Right ventricle myocardium superior (tissue), 1 donor: ENCODE measurements at places on chromosomes 7 and 10. TPM values are rescaled to one million over a fixed set of nuclear protein-coding genes. Genes with fewer than 3 reads are reported as not detected.

- no peak for DNase-seq
These were observed 1.7 kb downstream of the ADAMTS14 start for GRCh38 chr10:70673929-70674559.

- DNase-seq, result no peak
These were observed 6.4 kb upstream of the RALA start for GRCh38 chr7:39617005-39617404.

DNA sequence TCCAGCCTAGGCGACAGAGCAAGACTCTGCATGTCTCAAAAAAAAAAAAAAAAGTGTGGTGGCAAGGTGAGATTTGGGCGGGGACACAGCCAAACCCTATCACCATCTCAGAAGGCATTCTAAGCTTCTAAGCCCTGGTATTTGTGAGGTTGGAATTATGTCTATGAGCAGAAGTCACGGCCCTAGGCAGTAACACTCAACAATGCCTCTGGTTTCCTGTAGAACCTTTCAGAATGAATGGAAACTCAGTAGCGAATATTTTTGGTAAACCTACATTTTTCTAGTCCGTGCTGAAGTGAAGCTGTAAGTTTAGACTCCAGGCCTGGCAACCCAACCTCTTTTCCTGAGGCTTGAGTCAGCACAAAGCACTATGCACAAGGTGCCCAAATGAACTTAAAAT is 88.3 kb downstream of the FAM107B start:
- no peak for DNase-seq

GRCh38 chr7:98758157-98758556 is 111.7 kb downstream of the TMEM130 start:
- no peak for DNase-seq

DNA sequence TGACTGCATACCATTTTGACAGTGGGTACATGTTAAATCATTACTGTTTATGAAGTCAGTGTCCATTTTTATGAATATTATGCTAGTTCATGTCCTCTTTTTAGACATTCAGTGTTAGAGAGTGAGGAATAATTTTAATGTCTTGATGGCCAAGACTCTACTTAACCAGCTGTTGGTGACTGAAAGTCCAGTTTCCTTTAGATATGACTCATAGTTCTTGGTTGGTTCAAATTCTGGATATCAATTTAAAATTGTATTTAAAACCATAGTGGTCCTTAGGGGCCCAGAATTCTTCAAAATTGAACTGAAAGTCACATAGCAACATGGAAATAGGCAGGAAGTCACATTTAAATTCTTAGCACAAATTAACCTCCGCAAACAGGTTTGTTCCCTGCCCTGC is 196.5 kb upstream of the PRPS1L1 start:
- no peak for DNase-seq

DNA sequence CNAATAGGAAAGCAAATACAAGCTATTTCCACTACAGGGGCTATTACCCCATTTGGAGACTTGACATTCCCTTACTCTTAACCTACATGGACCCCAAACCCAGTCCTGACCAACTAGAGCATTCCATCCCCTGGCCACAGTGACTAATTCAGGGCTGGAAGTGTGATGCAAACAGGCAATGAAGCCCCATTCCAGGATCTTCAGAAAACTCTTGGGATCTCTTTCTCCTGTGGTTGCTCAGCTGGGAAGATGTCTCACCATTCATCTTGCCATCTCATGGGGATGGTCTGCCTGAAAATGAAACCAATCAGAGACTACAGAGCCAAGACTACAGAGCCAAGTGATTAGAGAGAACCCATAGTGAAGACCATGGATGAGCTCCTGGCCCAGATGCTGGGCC is 206.2 kb downstream of the ZNF365 start:
- no peak for DNase-seq

DNA sequence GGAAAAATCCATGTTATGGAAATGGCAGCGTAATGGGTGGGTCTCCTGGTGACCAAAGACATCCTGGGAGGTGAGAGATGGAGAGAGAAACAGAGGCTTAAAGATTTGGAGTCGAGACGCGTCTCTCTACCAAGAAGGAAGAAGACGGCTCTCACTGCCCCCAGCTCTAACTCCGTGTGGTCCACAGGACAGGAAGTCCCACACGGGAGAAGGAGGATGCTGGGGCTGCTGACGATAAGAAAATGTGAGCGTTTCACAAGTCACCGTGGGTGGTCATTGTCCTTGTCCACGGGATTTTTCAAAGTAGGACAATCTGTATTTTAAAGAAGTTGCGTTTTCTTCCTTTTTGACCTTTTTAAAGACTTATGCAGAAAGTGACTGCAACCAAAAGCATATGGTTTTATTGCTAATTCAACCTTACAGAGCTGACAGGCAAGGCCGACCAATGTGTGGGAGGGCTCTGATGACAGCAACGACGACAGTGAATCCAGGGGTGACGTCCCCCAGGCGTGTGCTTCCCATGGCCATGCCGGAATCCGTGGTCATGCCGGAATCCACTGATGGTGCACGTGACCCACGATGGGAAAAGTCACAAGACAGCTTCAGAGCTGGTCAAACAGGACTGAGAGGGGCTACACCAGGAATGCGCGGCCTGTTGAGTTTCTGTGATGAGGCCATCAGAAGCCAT is 341.2 kb downstream of the PTPRN2 start:
- no peak for DNase-seq

Gene LRCH4
- total RNA-seq, result 22.8 TPM

Gene HUS1
- 23.8 TPM for total RNA-seq

Gene BET1
- total RNA-seq, result 12.6 TPM

Gene CADPS2
- 20.3 TPM for total RNA-seq
